ENCODE measurements at places on chromosomes 4 and X.
A peak's percentile ranks its signal among the peaks of the same experiment; 100 is the strongest.

DNA sequence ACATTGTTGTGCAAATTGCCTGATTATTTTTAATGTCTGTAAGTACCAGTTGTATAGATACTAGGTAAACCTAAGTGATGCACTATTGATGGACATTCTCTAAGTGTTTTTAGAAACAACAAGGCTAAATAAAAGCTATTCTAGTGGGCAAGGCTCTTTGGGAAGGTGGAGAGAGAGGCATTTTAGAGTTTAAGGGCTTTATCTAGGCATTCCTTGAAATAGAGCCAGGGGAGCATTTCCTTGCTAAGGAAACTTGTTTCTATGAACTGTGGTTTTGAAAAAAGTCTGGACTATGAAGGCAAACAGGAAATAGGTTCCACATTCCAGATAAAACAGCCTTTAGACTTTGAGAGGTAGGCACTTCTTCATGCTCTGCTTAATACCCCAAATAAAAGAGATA, 23.8 kb downstream of the BMX start:
- DNase-seq, result no peak

- DNase-seq, result no peak
These were observed 9.1 kb downstream of the ZCCHC4 start for GRCh38 chr4:25321703-25322102.

DNA sequence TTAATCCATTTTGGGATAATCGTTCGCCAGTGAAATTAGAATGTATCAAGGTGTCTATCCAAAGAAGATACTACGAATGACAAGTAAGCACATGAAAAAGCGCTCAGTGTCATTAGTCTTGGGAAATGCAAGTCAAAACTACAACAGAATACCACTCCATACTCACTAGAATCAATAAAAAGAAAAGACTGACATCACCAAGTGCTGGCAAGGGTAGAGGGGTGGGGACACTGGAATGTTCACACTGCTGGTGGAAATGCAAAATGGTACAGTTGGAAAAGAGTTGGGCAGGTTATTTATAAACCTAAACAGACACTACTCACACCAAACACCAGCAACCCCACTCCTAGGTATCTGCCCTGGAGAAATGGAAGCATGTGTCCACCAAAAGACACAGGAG, 11.2 kb downstream of the WDR1 start:
- DNase-seq, result no peak

- peak; percentile 75 for DNase-seq
These were observed 70.9 kb downstream of the INTS12 start for GRCh38 chr4:105637408-105638176.

- no peak for DNase-seq
These were observed 51.8 kb downstream of the KCNIP4 start for GRCh38 chr4:21896767-21897166.

DNA sequence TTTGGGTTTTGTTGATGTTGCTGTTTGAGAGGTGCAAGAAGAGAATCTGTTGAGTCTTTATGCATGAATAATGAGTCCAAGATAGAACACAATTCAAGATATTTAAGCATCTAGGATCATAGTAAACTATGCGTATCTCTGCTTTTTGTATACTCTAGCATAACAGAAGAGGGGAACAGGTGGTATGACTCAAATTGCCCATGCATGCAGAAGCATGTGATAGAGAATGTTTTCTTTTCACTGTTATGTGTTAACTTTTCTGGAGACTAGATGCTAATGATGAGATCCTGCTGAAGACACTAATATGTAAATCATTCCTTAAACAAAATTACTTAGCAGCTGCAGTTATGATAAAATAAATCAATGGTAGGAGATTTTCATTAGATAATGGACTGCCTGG, 165.3 kb upstream of the FTHL17 start:
- DNase-seq, result no peak

- no peak for DNase-seq
These were observed 46.5 kb downstream of the HADH start for GRCh38 chr4:108036213-108036612.

GRCh38 chr4:144787365-144788258, 141.7 kb downstream of the HHIP start:
- peak; percentile 59 for DNase-seq

GRCh38 chr4:138870737-138871554, 144.6 kb upstream of the NOCT start:
- peak; percentile 82 for DNase-seq

DNA sequence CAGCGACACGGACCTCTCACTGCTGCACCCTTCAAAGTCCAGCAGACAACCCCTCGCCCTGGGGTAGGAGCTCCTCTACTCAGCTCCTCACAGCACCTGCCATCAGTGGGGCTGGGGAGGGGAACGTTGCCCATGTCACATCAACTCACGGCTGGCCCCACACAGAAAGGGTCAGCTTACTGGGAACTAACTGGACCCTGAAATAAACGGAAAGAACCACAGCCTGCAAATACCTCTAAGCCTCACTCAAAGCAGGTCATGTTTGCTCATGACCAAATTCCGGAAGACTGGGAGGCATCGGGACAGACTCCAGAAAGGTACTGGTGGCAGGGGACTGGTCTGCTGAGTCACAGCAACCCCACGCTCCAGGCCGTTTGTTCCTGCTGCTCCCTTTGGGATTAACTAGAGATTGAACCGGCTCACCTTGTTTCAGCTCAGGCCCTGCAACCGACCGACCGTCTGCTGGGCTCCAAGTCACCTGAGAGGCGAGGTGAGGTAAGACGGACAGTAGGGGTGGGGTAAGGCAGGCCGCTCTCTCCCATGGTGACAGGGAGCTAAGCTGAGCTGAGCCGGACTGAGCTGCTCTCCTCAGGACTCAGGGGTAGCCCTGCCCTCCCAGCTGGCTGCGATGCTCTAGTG, 5.6 kb downstream of the G6PD start:
- DNase-seq, result no peak

Measured in hematopoietic multipotent progenitor cell treated with erythropoietin and hydrocortisone succinate and interleukin-3 and kit ligand, for 6 days (in vitro differentiated cells).